ENCODE measurements at places on chromosomes 4 and X.

- no peak for DNase-seq
Observed at GRCh38 chr4:160129439-160129838, 1026.6 kb downstream of the RAPGEF2 start.

DNA sequence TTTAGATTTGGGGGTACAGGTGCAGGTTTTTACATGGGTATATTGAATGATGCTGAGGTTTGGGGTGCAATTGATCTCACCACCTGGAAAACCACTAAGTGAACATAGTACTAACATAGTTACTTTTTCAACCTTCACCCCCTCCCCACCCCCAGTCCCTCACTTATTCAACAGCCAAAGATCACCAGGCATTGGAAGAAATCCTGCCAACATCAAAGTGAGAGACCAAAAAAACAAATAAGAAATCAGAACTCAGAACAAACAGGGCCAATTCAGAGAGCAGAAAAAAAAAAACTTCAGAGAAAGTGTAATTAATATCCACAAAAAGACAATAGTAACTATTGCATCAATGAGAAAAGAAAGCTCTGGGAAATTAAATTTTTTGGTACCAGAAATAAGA is 20.5 kb upstream of the LAP3 start:
- no peak for DNase-seq

- DNase-seq: no peak
Observed at GRCh38 chr4:173185847-173186510, 17.4 kb downstream of the GALNT7 start.

DNA sequence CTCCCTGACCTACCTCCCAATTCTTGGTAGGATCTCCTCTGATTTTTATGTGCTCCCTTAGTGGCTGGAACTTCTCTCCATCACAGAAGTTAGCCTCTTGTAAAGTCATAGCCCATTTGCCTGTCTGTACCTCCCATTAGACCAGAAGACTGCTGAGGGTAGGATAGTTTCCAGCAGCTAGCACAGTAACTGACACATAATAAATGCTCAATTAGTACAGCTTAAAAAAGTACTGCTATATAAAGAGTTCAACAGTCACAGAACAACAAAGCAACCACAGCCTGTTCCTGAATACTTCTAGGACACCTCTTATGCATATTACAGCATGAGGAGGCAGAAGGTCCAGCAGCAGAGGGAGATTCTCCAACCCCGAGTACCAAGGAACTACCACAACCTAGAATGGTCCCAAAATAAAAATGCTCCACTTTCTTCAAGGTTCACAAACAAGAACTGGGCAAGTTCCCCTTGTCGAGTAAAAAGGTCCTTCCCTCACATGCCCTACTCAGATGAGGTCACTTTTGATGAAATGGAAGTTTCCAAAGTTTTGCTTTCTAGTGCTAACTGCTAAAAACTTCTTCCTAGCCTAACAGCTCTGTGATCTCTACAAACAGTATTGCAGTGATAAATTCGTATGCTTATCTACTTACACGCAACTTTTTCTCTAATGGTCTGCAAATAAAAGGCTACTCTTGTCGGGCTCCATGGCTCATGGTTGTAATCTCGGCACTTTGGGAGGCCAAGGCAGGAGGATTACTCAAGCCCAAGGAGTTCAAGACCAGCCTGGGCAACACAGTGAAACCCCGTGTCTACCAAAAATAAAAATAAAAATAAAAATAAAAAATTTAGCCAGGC is 12.8 kb downstream of the MECP2 start:
- no peak for DNase-seq

DNA sequence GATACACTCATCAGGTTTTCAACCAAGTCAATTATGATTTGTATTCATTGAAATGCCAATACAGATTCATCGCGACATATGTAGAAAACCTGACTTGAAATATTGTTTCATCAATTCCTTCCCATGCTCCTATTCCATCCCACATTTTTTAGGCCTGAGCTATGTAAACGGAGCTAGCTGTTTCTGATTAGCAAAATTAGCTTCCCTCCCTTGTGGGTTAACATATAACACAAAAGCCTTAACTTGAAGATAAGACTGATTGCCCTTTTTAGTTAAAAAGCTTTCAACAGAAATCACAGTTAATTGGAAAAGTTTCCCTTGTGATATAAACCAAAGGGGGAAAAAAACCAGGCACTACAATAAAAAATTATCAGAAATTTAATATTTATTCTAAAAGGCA is 32.8 kb upstream of the DCLK2 start:
- no peak for DNase-seq

DNA sequence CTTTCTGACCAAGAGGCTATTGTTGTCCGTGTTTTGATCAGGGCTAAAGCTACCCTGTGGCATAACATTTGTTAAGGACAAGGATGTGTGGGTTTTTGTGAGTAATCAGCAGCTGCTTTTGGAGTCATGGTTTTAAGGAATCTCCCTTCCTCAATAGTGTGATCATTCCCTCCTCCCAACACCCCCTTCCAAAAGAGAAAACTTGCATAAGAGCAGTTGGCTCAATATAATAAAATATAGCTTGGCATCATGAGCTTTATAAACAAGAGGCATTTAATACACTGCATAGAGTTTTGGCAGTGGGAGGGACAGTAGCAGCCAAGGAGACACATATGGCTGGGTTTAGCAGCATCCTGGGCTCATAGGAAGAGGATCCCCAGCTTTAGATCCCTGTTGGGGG is 84.7 kb downstream of the NHS start:
- DNase-seq: no peak

Data from stimulated activated CD8-positive, alpha-beta memory T cell treated with anti-CD3 and anti-CD28 coated beads, Interleukin-7, amount 100 ng/mL, for 24 hours (primary cell).